Dorsolateral prefrontal cortex (tissue), 122 donors: ENCODE measurements at places on chromosomes 5 and 9. TPM values are rescaled to one million over a fixed set of nuclear protein-coding genes. Genes with fewer than 3 reads are reported as not detected.

GRCh38 chr9:136328011-136328621 is 777 bp downstream of the GPSM1 start:
- no peak for DNase-seq

- no peak for DNase-seq
These were observed 48.0 kb downstream of the IPO11 start for GRCh38 chr5:62460578-62460983.

- no peak for DNase-seq
These were observed 1.7 kb downstream of the SMIM33 start for GRCh38 chr5:139472386-139473030.

GRCh38 chr9:8917956-8918739 is 1118.6 kb upstream of the DMAC1 start:
- no peak for DNase-seq

RFESD gene
- 3.1 TPM for total RNA-seq
